NCI-H82 (cell line): ENCODE measurements at places on chromosomes 7 and 10.

DNA sequence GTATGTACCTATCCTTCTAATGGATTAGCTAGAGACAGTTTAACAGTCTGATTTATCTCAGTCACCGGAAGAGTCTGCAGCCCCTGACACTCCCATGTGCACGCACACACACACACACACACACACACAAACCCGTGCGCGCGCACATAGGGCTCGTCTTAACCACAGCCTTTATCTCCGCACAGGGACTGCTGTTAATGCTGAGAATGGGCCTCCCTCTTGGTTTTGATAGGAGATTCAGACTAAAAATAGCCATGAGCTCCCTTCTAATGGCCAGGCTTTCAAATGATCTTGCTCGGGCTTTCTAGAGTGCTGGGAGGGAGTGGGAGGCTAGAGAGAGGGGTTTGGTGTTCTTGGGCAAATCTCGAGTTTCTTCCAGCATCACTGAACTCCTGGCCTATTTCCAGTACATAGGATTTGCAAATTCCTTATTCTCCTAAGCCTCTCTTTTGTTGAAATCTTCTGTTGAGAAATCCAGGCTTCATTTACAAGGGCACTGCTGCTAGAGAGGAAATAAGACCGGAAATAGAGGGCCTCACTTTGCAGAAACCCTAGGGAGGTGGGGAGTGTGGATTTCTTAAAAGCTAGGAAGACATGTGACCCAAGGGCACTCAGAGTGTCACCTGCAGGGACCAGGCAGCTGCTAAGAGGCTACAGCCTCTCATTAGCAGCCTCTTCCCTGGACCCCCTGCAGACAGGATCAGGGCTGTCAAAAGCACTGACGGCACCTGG is 2.4 kb downstream of the TMEM72 start:
- DNase-seq: no peak

DNA sequence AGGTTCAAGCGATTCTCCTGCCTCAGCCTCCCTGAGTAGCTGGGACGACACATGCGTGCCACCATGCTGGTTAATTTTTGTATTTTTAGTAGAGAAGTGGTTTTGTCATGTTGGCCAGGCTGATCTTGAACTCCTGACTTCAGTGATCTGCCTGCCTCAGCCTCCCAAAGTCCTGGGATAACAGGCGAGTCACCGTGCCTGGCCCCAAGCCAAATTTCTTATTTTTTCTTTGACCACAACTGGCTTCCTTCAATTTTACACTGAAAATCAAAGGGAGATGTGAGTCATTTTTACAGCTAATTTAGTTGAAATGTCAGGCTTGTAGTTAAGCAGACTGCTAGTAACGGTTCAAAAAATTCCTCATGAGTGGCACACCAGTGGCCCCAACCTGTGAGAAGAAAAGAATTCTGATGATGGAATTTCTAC is 7.8 kb downstream of the RNF216 start:
- DNase-seq: no peak

- no peak for DNase-seq
These were observed 39.0 kb downstream of the PPP1R3C start for GRCh38 chr10:91593834-91594233.

GRCh38 chr7:156656598-156656997 is 16.0 kb downstream of the RNF32 start:
- DNase-seq: no peak

DNA sequence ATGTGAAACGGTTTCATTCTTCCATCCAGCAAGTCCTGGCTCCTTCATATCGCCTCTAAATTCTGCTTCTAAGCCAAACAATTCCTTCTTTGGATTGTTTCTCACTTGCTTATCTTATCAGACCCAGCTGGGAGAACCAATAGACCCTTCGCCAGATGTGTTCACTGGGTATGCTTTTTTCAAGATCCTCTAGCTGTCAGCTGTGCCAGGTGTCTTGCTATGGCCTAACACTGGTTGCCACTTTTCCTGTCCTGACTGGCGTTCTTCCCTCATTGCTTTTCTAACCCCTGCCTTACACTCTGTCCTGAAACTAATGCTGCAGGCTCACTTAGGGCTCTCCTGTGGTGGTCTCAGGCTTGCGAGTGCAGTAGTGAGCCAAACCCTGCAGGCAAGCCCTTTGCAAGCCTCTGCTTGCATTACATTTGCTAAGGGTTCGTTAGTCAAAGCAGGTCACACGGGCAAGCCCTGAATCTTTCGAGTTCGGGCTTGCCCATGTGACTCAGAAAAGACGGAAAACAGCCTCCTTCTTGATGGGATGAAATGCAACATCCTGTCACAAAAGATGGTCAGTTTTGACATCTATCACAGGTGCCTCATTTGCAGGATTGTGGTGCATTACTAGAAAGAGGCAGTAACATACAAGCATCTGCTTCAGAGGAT is 92.8 kb downstream of the VWC2 start:
- no peak for DNase-seq

DNA sequence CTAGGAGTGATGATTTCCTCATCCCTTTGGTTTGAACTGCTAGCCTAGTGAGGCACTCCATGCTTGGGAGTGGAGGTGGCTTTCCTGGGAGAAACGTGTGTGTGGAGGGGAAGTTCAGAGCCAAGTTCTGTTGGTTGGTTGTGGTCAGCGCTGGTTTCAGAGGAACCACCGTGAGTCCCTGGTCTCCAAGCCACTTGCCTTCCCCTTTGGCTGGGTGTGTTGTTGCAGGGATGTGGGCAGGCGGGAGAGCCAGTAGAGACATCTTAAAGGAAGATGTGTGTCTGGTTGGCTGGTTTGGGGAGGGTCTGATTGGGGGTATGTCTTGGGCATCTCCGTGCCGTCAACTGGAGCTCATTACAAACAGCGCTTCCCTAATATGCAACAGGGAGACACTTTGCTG is 130.8 kb upstream of the TCF7L2 start:
- DNase-seq: no peak

DNA sequence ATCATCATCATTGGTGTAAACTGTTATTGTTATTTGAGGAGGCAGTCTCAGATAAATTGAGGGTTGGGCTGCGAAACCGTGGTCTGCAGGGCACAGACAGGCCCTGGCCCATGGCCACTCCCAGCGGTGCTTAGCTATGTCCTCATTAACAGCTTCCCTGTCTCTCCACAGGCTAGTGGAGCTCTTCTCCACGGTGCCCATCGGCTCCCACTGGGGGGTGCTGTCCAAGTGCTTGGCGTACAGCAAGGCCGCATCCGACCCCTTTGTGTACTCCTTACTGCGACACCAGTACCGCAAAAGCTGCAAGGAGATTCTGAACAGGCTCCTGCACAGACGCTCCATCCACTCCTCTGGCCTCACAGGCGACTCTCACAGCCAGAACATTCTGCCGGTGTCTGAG is 21.6 kb downstream of the GPR26 start:
- DNase-seq: peak; percentile 55

- DNase-seq: peak; percentile 90
These were observed 15.5 kb upstream of the CRTAC1 start for GRCh38 chr10:98045785-98046389.

DNA sequence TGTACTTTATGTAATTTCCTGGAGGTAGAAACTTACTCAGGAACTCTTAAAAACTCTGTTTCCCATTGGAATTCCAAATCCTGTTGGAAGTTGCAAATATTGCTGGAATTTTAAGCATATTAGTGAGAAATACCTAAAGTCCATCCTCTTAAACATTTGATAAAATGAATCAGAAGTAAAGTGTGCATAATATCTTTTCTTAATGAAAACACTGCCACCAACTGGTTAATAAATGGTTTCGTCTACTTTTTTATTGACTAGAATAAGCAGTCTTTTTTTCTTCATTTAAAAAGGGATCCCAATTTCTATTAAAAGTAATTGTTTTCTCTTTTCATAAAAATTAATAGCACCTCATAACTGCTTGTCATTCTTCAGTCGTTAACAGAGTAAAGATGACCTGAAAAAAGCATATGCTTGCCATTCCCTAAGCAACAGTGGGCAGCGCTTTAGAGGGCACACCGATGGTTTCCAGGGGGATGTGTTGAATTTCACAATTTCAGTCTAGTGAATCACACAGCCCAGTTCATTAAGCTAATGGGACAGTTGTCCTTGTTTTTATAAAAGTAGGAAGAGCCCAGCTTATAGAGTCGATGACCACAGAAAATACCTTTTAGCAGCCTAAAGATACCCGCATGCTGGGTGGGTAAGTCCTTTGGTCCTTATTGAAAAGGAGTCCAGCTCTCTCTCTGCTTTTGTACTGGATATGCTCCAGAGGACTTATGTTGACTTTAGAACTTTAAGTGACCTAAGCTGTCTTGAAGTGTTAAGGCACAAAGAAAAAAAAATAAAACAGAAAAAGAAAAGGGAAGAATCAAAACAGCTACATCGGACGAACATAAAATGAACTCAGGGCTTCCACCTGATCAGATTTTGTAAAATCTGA is 28.5 kb downstream of the NPS start:
- peak; percentile 35 for DNase-seq

GRCh38 chr10:115827231-115828009 is 445.6 kb downstream of the GFRA1 start:
- DNase-seq: no peak

- DNase-seq: peak; percentile 51
These were observed 204.0 kb upstream of the GHITM start for GRCh38 chr10:83935339-83935736.
